Kidney (tissue), 22 donors: ENCODE measurements at places on chromosomes 3 and 15.

DNA sequence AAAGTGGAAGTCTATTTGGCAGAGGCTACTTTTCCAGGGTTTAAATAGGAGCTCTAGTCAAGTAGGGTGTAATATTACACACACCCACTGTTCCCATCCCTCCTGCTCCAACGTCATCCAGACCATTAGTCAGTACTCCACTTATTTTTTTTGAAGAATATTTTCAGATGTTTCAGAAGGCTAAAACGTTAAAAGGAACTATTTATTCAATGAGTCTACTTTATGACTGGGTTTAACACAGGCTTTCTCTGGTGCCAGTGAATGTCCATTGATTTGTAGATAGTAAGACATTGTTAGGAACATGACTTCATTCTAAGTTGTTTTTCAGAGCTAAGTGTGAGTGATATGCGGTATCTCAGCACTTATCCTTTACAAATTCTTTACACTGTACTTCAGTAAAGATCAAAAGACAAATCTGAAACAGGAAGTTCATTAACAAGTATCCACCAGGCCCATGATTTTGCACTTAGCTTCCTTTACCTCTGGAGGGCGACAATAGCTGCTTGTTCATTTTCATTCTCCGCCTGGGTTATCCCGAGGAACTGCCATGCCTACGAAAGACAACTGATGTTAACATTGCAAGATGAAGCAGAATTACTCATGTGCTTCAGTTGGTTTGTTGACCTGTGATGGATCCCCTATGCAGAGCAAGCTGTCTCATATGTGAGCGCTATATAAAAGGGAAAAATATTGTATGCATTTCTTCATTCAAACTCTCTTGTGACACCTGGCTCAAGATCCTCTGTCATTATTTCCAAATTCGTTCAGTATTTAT is 158.7 kb downstream of the USP13 start:
- no peaks in the 10 kb centered on the region for H3K27me3 ChIP-seq
- DNase-seq: no peak
- H3K27ac ChIP-seq: no peak overlapping the region
- H3K4me3 ChIP-seq: no peak overlapping the region

- H3K27me3 ChIP-seq: no peaks in the 10 kb centered on the region
- no peak overlapping the region for H3K27ac ChIP-seq
- peaks cover 5% of the 10 kb centered on the region for H3K4me1 ChIP-seq
- no peak for DNase-seq
These were observed 49.6 kb downstream of the SMAD3 start for GRCh38 chr15:67114846-67115585.

DNA sequence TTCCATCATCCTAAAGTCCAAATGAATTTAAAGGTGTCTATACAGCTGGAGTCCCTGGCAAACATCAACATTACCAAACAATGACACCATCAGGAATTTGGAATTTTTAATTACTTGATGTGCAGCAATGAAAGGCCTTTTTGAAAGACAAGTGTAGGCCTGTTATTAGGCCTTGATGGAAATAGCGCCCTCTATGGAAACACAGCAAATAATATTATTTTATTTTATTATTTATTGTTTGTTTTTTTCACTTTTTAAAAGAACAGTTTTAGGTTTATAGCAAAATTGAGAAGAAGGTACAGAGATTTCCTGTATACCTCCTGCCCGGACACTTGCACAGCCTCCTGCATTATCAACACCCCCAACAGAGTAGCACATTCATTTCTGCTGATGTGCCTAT is 18.1 kb upstream of the OR5AC2 start:
- no peak overlapping the region for H3K4me3 ChIP-seq
- no peak overlapping the region for H3K27ac ChIP-seq
- DNase-seq: no peak

GRCh38 chr3:48429317-48429959 is 448 bp downstream of the PLXNB1 start:
- peak; percentile 94 for DNase-seq
- peak overlapping the region; percentile 88 for H3K27ac ChIP-seq
- no peaks in the 10 kb centered on the region for H3K27me3 ChIP-seq
- peaks cover 2% of the 10 kb centered on the region for H3K36me3 ChIP-seq
- H3K4me3 ChIP-seq: peak overlapping the region; percentile 43

DNA sequence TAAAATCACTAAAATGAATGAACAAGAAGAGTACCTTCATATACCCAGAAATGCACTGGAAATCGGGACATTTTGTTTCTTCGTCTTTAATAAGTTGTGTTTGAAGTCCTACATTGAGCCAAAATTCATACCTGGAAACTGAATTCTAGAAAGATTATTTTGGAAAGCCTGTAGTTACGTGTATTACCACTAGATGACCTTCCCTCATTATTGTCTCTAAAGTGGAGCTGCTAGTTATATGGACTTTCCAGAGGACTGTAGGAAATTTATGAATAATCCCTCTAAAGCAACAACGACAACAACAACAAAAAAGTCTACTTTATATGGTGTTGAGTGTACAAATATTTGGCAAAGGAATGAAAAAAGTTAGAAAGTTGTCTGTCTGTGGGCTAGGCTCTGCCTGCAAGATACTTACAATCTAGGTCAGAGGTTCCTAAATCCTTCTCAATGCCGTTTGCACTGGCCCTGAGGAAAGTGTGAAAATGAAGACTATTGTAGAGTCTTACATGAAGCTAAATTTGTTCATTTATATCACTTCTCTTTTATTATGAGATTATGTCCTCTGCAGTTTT is 234.8 kb upstream of the NR2E3 start:
- H3K36me3 ChIP-seq: no peaks in the 10 kb centered on the region
- DNase-seq: no peak
- no peak overlapping the region for H3K4me3 ChIP-seq

DNA sequence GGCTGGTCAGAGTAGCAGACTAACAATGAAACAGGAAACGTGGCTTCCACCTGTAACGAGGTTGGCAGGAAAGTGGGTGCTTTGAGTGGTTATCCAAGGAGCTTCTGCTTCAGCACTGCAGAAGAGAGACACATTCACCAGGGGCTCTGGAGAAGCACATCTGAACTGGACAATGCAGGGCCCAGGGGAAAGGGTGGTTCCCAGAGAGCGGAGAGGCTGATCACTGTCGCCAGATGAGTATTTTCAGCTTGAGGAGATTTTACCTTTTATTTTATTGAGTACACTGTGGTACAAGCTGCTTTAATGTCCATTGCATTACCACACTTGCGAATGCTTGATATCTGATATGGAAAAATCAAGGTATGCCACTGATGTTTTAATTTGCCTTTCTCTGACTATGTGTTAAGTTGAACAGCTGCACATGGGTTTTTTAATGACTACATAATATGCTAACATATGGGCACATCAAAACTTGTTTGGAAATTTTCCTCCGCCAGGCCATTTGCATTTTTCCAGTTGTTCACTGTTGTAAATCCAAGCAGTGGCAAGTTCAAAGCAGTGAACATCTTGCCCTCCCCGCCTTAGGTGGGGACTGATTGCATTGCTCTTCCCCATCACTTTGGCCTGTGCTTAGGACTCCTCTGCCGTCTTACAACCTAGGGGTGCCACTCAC is 52.1 kb downstream of the LRTM1 start:
- no peak overlapping the region for H3K4me3 ChIP-seq
- no peaks in the 10 kb centered on the region for H3K27me3 ChIP-seq
- no peaks in the 10 kb centered on the region for H3K36me3 ChIP-seq

- H3K27ac ChIP-seq: no peak overlapping the region
- DNase-seq: no peak
- no peaks in the 10 kb centered on the region for H3K4me1 ChIP-seq
- H3K4me3 ChIP-seq: no peak overlapping the region
- no peaks in the 10 kb centered on the region for H3K27me3 ChIP-seq
These were observed 132.8 kb upstream of the SLC24A5 start for GRCh38 chr15:47987908-47988532.

DNA sequence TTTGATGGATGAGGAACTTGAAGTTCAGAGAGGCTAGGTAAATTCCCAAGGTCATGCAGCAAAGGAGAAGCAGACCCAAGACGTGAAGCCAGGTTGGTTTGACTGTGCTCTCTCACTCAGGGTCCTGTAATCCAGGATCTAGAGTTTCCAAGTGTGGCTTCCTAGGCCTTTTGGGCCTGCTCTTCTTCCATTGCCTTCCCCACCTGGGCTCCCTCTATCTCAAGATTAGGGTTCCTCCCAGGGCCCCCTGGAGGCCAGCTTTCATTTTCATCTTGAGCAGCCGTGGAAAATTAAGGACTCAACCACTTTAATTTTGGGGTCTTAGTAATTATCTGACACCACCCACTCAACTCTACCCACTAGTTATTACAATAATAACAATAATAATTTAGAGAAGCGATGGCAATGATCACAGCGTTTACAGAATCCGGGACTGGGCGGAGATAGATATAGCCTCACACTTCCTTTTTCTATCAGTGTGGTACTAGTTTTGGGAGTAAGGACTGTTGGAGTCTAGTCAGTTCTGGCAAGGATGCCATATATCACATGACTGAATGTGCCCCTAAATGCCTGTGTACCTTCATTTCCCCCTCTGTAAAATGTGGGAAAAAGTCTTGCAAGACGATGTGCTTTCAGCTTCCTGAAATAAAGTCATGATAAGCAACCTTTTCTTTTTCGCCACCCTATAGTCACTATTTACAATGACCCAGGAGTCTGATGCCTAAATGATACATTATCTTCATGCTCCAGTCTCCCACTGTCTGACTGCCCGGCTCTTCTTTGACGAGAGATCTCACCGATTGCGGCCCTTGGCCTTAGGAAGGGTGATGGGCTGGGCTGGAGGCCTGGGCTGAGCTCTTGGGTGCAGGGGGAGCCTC is 30.2 kb upstream of the MAGEF1 start:
- H3K36me3 ChIP-seq: no peaks in the 10 kb centered on the region
- no peak overlapping the region for H3K4me3 ChIP-seq
- peak; percentile 22 for DNase-seq
- no peaks in the 10 kb centered on the region for H3K27me3 ChIP-seq
- no peak overlapping the region for H3K27ac ChIP-seq

DNA sequence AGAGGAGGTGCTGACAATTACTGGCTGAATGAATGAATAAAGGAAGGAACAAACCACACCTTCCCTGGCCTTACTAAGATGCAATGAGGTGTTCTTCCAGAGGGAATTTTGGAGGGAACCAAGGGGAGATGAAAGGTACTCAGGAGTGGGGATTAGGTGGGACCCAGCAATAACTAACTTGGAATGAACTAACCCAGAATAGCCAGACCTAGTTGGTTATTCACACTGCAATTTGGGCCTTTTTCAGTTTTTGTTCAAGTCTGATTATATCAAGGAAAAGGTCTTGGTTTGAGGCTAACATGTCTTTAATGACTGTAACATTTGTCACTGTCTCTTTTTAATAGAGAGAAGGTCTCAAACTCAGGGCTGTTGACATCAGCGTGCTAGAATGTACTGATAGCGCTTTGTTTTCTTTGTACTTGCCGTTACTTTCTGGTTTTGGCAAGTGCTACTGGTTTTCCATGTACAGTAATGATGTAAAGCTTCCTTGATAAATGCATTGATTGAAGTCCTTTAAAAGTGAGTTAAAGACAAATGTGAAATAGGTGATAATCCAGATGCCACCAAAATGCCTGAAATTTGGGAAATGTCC is 3.2 kb upstream of the PLXND1 start:
- no peaks in the 10 kb centered on the region for H3K27me3 ChIP-seq
- peak overlapping the region; percentile 76 for H3K27ac ChIP-seq
- no peak for DNase-seq
- H3K36me3 ChIP-seq: no peaks in the 10 kb centered on the region
- H3K4me1 ChIP-seq: no peaks in the 10 kb centered on the region
- no peak overlapping the region for H3K4me3 ChIP-seq

DNA sequence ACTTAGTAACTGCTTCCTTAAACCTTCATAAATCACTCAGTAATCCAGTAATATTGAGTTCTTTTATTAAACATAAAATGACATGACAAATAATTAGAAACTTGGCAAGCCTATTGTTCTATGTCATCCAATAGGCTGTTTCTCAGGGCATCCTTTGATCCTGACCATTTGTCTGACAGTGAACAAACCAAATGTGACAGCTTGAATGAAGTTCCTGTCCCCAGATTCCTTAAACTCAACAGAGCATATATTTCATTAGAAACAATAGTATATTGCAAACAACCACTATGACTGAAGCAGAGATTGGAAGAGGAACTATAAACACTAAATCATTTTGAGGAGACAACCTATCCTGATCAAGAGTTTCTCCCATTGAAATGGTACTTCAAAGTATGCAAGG is 113.6 kb upstream of the MDFIC2 start:
- no peak overlapping the region for H3K27ac ChIP-seq
- no peaks in the 10 kb centered on the region for H3K27me3 ChIP-seq
- DNase-seq: no peak

DNA sequence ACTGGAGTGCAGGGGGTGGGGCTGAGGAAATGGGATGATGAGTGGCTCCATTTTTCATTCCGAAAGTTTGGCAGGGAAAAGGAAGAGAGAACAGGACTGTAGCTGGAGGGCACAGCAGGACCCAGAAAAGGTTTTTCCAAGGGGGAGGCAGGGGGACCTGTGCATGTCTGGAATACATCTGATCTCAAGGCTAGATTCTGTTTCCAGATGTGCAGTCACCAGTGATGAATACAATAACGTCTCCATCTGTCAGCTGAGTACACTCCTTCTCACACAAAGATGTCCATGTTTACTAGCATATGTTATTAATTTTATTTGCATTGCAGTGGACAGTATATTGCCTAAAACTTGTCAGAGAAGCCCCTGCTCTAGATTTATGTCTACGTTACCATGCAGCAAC is 39.9 kb upstream of the PRTG start:
- no peak overlapping the region for H3K4me3 ChIP-seq
- DNase-seq: no peak
- H3K27me3 ChIP-seq: no peaks in the 10 kb centered on the region
- no peaks in the 10 kb centered on the region for H3K36me3 ChIP-seq
- H3K27ac ChIP-seq: no peak overlapping the region

GRCh38 chr3:117645561-117646242 is 936.1 kb downstream of the TUSC7 start:
- no peak overlapping the region for H3K4me3 ChIP-seq
- no peaks in the 10 kb centered on the region for H3K4me1 ChIP-seq
- H3K27me3 ChIP-seq: no peaks in the 10 kb centered on the region
- H3K36me3 ChIP-seq: no peaks in the 10 kb centered on the region
- no peak for DNase-seq
- no peak overlapping the region for H3K27ac ChIP-seq

DNA sequence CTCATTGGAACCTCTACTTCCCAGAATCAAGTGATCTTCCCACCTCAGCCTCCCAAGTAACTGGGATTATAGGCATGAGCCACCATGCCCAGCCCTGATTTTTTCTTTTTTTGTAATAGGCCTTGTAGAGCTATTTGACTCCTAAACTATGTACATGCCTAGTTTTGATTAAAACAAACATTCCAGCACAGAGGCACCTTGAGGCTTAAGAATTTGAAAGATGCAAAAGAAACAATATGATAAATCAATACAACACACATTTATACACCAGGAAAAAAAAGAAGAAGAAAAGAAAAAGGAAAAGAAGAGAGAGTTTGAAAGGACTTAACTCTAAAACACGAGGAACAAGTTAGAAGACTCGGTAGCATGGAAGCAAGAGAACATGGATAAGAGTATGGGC is 13.9 kb upstream of the FRMD5 start:
- H3K36me3 ChIP-seq: no peaks in the 10 kb centered on the region
- H3K27me3 ChIP-seq: no peaks in the 10 kb centered on the region
- H3K27ac ChIP-seq: no peak overlapping the region

- no peak overlapping the region for H3K27ac ChIP-seq
- H3K36me3 ChIP-seq: no peaks in the 10 kb centered on the region
- DNase-seq: no peak
- H3K27me3 ChIP-seq: no peaks in the 10 kb centered on the region
These were observed 107.2 kb downstream of the CHST2 start for GRCh38 chr3:143226678-143227291.

- peak overlapping the region; percentile 74 for H3K27ac ChIP-seq
- H3K36me3 ChIP-seq: no peaks in the 10 kb centered on the region
- no peaks in the 10 kb centered on the region for H3K27me3 ChIP-seq
- no peak for DNase-seq
- peaks cover 54% of the 10 kb centered on the region for H3K4me1 ChIP-seq
These were observed 44.5 kb downstream of the CTDSPL start for GRCh38 chr3:37905987-37906674.
